Frontal cortex (tissue), 4 donors: ENCODE measurements at places on chromosomes 16 and 17.

GRCh38 chr16:19830902-19831560 is 53.6 kb downstream of the GPRC5B start:
- no peak for DNase-seq

- DNase-seq: no peak
These were observed 65.6 kb upstream of the CBX4 start for GRCh38 chr17:79904865-79905264.

- DNase-seq: no peak
These were observed 25.6 kb upstream of the NTN1 start for GRCh38 chr17:8995711-8996110.

- DNase-seq: no peak
These were observed 27.0 kb upstream of the ABCC3 start for GRCh38 chr17:50607522-50608175.
